Osteocyte (in vitro differentiated cells): ENCODE measurements at places on chromosomes 13 and 19. TPM values are rescaled to one million over a fixed set of nuclear protein-coding genes. Genes with fewer than 3 reads are reported as not detected.

The CNN1 gene
- total RNA-seq, result 8.1 and 9.9 TPM in 2 replicates

The SIGLECL1 gene
- total RNA-seq, result not detected in 2 replicates

DNA sequence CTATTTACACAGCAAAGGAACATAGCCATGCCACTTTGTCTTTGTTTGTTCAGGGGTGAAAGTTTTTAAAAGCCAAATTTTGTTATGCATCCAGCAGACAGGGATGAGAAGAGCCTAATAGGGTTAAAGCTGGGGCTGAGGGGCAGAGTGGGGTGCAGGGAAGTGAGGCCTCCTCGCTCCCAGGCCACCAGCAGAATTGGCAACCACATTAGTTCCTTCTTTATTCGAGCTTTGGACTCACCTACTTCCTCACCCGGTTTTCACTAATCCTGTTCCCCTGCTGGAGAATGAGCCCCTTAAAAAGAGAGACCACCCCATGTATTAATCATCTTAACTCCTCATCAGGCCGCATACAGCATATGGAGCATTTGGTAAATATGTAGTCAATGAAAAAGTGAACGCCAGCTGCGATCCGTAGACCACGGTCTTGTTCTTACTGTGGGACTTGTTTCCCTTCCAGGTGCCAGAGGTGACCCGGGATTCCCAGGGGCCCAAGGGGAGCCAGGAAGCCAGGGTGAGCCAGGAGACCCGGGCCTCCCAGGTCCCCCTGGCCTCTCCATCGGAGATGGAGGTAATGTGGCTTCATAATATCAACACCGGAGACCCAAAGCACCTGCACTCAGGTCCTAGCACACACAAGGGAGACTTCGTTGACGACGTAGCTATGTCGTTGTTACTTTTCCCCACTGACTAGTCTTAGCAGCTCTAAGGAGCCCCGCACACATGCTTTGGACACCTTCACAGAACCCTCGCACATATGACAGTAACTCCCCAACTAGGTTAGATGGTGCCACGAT lies 112.1 kb downstream of the RAB20 start:
- no peak for DNase-seq

DNA sequence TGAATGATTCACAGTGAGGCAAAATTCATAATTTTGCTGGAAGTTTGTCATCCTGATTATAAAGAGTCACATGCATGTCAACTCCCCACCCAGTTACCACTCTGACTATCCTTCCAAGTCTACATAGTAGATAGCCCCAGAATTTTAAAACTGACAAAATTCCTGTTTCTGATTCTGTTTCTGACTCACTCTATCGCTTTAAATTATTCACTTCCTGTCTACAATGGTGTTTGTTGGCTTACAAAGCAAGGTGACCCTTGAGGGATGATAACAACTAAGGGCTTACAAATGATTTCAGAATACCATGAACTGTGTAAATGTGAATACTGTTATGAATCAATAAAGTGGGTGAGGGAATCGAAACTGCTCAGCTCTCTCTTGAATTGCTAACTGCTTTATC lies 98.7 kb upstream of the KL start:
- no peak for DNase-seq

DNA sequence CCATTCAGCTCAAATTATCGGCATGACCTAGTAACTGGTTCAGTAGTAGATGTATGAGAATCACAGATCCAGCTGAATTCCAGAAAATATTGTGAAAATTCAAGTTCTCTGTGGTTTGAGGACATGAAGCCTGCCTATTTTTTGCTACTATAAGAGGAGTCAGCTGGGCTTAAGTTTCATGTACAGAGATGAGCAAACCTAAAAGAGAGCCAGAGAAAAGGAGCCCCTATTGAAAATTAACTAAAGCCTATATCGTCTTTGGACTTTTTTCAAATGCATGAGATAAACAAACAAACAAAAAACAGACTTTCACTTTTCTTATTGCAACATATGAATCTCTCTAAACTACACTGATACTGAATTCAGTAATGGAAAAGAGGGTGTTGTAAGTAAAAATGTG lies 106.8 kb upstream of the SPRY2 start:
- no peak for DNase-seq
